Adipocyte (in vitro differentiated cells): ENCODE measurements at places on chromosomes 3 and 15.
A peak's percentile ranks its signal among the peaks of the same experiment; 100 is the strongest.

DNA sequence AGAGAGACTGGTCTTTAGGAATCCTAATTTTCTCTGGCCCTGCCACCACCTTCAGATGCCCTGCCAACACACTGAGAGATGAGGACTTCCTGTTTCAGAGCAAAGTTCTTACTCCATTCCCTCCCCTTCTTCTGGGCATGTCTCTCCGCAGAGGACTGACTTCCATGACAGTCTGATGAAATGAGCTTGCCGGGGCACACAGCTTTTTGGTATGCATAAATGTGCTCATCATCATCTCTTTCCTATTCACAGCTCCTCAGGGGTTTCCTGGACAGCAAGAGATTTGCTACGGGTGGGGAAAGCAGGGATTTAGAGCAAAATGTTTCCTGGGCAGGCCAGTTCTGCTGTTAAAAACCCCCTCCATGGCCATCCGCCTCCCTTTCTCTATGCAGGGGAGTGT lies 27.6 kb upstream of the SEMA6D start:
- no peak for DNase-seq

DNA sequence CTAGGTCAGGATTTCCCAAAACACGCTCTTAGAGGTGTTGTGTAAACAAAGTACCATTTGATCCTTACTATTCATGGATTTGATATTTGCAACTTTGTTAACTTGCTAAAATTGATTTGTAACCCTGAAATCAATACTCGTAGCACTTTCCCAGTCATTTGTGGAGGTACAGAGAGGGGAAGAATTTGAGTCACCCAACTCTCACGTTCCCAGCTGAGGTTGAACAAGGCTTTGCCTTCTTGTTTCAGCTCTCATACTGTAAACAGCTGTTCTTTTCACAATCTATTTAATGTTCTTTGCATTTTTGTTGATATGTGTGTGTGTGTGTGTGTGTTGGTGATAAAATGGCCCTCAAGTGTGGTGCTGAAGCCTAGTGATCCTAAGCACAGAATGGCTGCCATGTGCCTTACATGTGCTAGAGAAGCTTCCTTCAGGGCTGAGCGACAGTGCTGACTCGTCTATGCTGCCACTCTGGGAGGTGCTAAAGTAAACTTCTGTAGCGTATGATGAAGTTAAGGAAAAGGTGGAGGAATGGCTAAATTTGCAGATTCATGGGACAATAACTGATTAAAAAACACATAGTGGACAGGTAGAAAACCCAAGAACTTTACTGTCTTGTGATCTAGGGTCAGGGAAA lies 173.2 kb downstream of the APBA2 start:
- DNase-seq: no peak

DNA sequence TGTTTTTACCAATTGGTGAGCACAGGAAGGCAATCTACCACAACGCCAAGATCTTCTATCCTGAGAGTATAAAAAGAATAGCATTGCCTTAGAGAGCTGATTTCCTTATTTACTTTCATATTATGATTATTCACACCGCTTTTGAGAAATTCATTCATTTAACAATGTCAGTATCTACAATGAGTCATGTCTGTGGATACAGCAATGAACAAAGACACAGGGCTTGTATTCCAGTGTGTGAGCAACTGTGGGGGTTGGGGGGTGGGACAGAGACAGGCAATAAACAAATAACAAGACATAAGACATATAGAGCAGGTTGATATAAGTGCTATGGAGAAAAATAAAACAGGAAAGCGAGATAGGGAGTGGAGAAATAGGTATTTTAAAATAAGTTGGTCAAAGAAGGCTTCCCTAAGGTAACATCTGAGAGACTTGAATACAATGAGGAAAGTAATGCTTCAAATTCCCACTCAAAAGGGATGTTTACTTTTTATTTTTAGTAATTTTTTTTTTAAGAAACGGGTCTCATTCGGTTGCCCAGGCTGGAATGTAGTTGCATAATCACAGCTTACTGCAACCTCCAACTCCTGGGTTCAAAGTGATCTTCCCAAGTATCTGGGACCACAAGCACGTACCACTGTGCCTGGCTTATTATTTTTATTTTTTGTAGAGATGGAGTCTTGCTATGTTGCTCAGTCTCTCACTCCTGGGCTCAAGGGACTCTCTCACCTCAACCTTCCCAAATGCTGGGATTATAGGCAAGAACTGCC lies 45.7 kb downstream of the PGBD4 start:
- DNase-seq: peak; percentile 14

DNA sequence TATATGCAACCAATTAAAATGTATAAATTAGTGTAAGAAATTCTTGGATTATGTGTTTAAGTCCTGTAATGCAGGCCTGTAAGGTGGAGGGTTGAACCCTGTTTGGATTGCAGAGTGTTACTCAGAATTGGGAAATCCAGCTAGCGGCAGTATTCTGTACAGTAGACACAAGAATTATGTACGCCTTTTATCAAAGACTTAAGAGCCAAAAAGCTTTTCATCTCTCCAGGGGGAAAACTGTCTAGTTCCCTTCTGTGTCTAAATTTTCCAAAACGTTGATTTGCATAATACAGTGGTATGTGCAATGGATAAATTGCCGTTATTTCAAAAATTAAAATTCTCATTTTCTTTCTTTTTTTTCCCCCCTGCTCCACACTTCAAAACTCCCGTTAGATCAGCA lies 65.4 kb upstream of the ACAD9 start:
- DNase-seq: no peak

- DNase-seq: no peak
These were observed 5.5 kb upstream of the SNX22 start for GRCh38 chr15:64146041-64146440.

DNA sequence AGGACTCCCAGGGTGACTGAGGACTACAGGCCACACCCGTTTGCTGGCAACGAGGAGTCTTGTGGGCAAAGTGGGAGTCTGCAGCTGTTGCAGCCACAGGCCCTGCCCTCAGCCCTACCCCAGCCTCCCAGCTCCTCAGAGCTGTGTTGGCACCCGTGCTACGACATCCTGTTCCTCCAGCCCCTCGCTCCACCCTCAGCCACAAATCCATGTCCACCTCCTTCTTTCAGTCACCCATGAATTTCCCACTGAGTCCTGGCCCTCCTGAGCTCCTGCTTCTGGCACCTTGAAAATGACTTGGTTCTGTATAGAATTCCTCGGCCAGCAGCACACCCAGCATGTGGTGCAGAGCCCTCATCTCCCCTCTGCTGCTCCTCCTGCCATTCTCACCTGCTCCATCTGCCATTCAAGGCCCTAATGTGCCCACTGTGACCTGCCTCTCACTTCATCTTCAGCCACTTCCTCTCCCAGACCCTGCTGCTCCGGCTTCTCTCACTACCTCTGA lies 20.9 kb upstream of the VILL start:
- DNase-seq: no peak

DNA sequence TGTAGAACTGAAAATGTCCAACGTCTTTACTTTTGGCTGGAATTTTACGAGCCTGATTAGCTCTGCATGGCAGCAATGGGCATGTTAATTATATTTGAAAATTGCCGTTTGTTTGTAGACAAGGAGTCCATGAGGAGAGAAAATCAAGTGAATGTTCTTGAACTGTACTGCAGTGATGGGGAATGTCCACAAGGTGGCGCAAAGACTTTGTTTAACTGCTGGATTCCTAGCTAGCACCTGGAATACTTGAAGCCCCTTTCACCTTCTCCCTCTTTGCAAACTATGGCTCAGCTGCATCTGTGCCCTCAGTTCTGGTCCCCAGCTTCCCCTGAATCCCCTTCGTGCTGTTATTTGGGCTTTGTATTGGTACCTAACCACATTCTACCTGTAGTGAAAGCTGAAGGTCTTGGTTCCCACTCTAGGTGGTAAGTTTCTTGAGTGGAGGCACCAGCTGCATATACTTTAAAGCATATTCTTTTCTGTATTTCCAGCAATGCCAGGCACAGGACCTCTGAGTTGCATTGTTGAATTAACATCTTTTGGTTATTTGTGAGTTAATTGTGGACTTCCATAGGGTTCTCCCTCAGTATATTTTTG lies 25.3 kb downstream of the EXOG start:
- DNase-seq: peak; percentile 85

GRCh38 chr3:181999314-181999713 lies 287.6 kb downstream of the SOX2 start:
- DNase-seq: no peak

- DNase-seq: peak; percentile 63
These were observed 56.3 kb downstream of the KLF15 start for GRCh38 chr3:126300761-126301481.

DNA sequence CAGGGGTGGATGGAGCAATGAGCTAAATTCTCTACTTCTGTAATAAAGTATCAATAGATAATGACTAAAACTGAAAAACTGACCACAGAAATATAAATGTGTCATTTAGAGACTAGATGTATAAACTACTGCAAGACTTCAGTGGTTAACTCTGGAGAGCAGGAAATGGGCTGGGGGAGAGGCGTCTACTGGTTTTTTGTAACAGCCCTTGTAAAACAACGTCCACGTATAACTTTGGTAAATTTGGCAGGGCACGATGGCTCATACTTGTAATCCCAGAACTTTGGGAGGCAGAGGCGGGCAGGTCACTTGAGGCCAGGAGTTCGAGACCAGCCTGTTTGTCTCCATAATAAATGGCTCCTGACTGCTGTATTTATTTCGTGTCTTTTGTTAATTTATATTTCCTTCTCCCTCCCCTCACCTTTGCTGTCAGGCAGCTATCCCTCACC lies 12.5 kb downstream of the RAB27A start:
- no peak for DNase-seq

DNA sequence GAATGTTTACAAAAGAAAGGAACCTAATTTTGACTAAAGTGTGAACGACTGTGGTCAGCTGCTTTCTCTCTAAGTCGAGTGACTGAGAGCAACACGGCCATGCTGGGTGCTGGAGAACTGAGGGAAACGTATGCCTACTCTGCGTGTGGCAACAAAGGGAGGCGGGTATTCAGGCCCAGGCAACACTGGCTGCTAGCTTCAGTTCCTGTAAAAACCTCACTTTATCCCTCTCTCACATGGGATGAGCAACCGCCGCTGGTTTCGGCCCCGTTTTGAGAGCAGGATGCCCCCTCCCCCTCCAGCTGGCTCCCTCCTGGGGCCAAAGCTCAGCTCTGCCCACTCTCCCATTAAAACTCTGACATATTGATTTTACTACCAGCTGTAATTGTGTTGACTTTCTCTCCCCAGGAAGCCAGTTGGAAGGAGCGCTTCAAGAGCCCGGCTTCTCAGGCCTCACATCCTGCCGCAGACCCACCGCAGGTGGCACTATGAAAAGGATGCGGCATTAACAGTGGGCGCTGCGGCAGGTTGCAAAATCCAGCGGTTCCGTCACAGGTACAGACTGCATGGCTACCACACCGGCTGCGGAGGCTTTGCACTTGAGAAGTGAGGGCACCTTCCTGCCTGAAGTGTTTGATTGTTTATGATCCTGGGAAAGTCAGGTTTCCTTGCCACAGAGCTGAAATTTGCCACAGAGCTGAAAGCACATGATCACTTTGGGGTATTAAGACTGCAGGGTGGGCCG lies 12.7 kb downstream of the PLXND1 start:
- DNase-seq: no peak
